ENCODE measurements at places on chromosomes 12 and 14.

GRCh38 chr12:74988156-74988555 is 221.5 kb downstream of the KCNC2 start:
- no peak for DNase-seq

DNA sequence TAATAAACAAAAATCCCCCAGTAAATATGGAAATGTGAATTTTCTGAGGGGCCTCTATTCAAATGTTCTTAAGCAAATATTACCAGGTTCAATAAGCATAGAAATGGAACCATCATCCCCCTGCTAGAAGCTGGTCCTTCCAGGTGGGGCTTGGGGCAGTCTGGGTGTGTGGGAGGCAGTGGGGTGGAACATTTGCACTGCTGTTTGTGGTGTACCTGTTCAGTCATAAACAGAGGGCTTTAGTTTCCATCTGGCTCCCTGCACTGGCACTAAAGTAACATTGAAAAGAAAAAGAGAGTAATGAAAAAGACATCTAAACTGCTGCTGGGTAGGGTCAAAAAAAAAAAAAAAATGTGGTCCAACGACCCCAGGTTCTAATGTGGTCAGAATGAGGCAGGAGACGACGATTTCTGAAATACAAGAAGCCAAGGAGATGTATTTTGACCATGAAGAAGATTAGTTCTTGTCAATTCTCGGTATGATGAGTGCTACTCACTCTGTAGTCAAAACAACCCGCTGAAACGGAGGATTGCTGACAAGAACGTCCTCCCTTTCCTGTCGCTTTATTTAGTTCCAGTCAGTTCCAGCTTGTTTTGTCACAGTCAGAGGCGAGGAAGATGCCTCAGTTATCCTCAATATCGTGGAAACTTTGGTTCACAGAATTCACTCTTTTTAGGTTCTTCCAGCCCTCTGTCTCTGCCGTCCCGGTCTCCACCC is 44.2 kb upstream of the MANSC4 start:
- DNase-seq: no peak

DNA sequence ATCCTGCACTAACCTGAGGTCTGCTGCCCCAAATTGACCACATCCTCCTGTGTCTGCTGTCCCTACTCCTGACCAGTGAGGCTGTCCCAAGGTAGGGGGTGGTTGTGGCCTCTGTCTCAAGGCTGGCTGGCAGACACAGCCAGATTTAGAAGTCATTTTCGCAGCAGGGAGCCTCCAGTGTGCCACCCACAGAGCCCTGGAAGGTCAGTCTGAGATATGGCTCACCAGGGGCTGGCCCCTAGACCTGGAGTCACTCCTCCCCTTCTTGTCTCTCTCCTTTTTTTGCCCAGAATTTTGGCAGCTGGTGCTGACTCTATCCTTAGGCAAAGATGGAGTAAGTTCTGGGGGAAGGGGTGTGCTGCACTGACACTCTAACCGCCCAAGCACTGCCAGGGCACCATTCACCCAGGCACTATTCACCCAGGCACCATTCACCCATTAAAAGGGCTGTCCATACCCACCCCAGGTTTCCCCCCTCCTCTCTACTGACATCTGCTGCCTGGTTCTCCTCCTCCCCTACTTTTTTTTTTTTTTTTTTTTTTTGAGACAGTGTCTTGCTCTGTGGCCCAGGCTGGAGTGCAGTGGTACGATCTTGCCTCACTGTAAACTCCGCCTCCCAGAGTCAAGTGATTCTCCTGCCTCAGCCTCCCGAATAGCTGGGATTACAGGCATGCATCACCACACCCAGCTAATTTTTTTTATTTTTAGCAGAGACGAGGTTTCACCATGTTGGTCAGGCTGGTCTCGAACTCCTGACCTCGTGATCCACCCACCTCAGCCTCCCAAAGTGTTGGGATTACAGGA is 7.7 kb downstream of the DDN start:
- DNase-seq: no peak

DNA sequence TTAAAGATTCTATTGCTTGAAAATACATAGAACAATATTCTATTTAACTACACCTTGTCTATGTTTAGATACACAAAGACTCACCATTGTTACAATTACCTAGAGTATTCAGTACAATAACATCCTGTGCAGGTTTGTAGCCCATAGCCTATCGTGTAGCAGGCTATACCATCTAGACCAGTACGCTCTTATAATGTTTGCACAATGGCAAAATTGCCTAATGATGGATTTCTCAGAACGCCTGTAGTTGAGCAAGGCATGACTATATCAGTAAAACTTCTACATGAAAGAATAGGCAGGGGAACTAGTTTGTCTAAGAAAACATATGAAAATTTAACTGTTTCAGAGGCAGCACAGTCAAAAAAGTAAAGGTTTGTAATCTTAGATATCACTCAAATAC is 375.9 kb downstream of the DAD1 start:
- DNase-seq: no peak

GRCh38 chr14:67571275-67571990 is 28.6 kb downstream of the PIGH start:
- DNase-seq: peak; percentile 41

- no peak for DNase-seq
Measured at GRCh38 chr14:58763210-58763609, 125.4 kb downstream of the DACT1 start.

GRCh38 chr14:89957791-89958190 is 2.1 kb downstream of the TDP1 start:
- no peak for DNase-seq

GRCh38 chr14:105414456-105415371 is 4.9 kb upstream of the MTA1 start:
- DNase-seq: peak; percentile 69

GRCh38 chr12:49651855-49652254 is 28.5 kb downstream of the PRPF40B start:
- DNase-seq: no peak

GRCh38 chr12:69898236-69898635 is 73.2 kb downstream of the MYRFL start:
- no peak for DNase-seq

GRCh38 chr12:40917561-40917960 is 225.3 kb downstream of the CNTN1 start:
- DNase-seq: no peak

DNA sequence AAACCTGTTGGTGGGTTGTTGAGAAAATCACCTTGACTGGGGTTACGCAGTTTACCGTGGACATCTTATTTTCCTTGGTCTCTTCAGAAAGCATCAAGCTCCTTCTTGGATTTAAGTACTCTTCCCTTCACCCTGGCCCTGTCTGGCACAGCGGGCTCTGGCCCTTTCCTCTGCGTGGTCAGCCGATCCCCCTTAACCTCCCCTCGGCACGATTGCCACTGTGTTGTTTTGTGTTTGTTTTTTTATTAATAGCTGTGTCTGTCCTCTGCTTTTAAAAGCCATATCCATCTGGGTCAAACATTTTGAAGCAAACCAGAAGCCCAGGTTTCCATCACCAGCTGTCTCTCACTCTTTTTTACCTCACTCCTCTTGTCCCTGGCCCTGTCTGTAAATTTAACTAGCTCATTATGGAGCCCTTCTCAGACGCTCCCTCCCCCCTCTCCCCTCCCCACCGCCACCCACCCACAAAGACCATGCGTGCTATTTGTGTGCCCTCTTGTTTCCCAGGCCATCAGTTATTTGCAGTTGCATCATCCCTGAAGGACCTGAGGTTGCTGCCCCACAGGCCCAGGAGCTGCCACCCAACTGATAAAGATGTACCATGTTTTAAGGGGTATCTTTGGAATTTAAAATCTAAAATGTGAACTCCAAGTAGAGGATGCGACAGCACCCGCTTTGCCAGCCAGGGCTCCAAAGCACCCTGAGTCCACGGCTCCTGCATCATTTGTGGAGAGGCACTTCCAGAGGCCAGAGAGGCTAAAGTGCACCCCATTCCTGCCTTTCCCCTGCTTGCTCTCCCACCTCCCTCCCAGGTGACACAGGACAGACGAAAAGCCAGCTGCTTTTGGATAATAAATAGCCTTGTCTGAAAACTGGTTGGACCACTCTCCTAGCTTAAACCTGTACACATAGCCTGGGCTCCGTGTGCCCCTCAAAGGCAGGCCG is 3.9 kb downstream of the BCL11B start:
- DNase-seq: no peak

DNA sequence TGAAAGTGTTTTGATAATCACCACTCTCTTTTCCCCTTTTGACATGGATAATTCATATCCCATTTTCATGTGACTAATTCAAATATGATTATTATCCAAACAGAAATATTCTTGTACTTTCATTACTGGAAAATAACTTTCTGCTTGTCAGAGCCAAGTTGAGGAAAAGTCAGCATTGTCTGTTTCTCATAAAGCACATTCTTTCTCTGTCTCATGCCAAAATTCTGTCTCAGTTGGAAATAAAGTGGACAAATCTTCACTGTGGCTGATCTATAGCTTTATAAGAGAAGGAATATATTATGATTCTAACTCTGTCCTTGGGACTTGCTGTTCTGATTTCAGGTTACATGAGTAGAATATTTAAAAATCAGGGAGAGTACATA is 22.7 kb upstream of the PRICKLE1 start:
- DNase-seq: no peak

GRCh38 chr14:103834956-103835355 is 12.4 kb downstream of the PPP1R13B start:
- no peak for DNase-seq
